ENCODE measurements at places on chromosomes 4 and X.

GRCh38 chr4:120977435-120977997 is 55.0 kb upstream of the PRDM5 start:
- no peak for DNase-seq

GRCh38 chr4:61462451-61463326 is 262.6 kb downstream of the ADGRL3 start:
- DNase-seq, result no peak

- no peak for DNase-seq
Measured at GRCh38 chr4:175412161-175412560, 399.9 kb downstream of the GPM6A start.

DNA sequence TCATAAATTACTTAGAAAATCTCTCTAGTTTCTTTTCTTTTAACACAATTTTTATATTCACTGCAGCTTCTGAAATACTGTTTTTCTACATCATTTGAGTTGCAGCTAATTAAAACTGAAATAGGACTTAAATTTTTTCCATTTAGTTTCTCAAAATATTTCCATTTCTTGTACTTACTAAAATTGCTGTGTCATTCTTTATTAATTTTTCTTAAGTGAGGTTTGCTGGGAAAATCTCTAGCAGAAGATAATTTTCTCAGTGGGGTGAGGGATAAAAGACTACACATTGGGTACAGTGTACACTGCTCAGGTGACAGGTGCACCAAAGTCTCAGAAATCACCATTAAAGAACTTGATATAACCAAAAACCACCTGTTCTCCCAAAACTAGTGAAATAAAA is 57.7 kb downstream of the RNF150 start:
- DNase-seq, result no peak

GRCh38 chr4:123244137-123244536 is 152.5 kb upstream of the SPRY1 start:
- no peak for DNase-seq

GRCh38 chrX:24479924-24480323 is 14.8 kb downstream of the PDK3 start:
- DNase-seq, result peak; percentile 12

GRCh38 chr4:119264743-119265142 is 52.2 kb downstream of the USP53 start:
- DNase-seq, result no peak

GRCh38 chrX:129655547-129656249 is 942 bp upstream of the APLN start:
- peak; percentile 11 for DNase-seq

- no peak for DNase-seq
Measured at GRCh38 chr4:173682609-173683008, 152.6 kb upstream of the HAND2 start.

DNA sequence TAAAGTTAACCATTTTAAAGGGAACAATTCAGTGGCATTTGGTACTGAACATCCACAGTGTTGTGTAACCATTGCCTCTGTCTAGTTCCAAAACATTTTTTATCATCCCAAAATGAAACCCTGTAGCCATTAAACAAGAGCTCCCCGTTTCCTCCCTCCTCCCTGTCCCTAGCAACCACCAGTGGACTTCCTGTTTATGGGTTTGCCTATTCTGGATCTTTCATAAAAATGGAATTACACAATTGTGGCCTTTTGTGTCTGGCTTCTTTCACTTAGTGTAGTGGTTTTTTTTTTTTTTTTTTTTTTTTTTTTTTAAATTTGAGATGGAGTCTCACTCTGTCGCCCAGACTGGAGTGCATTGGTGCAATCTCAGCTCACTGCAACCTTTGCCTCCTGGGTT is 11.6 kb downstream of the RBMX2 start:
- no peak for DNase-seq

- peak; percentile 88 for DNase-seq
Measured at GRCh38 chrX:151384807-151385206, 12.2 kb upstream of the VMA21 start.

GRCh38 chr4:83231620-83232076 is 53.0 kb downstream of the COQ2 start:
- DNase-seq, result no peak

DNA sequence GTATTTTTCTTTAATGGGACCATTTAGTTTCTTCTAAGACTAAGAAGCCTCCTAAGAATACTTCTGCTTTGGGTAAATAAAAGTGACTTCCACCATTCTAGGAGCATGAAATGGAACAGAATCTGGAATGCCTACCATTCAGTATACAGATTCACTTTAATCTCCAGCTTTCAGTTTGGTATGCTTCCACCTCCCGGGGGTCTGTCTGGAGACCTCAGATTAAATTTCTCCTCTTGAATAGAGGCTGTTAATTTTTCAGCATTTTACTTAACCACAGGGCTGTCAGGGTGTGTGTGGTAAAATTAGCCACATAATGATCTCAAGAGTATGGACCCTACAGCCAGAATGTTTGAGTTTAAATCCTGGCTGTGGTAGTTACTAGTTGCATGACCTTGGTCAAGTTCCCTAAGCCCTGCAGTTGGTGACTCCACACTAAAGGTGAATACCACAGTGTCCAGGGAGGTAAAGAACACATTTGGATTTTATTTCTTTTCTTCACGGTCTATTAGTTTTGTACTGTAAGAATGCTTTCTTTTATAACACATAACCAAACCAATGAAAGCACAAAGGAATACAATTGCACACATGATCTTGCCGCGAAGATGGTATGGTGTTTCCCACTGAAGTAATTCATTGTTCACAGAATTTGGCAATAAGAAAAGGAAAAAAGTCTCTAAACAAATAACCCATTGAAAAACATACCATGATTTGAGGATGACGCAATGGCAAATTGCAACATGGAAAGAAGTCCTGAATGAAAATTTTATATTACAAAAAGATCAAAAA is 37.3 kb upstream of the TRIM2 start:
- no peak for DNase-seq

- DNase-seq, result no peak
Measured at GRCh38 chrX:153476666-153477363, 6.4 kb upstream of the HAUS7 start.

GRCh38 chrX:25015486-25016360 is at the start of gene ARX:
ARX (minus strand) TSS chrX:25015965; CDS start chrX:25015737, 228 bp downstream.
- DNase-seq, result peak; percentile 46

DNA sequence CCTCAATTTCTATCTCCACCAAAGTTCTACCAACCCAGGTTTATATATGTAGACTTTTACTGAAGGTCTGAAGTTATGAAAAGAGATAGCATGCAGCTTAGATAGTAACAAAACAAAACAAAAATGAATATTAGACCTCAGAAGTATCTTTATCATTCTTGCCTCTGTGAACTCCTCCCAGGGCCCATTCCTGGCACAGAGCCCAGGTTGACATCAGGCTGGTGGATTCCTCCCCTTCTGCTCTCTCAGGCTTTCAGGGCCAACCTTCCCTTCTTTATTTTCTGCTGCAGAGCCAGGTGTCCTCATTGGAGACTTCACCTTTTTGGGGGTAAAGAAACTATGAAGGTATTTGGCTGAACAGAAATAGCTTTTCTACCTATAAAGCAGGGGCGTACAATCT is 112.8 kb upstream of the PITX2 start:
- no peak for DNase-seq

DNA sequence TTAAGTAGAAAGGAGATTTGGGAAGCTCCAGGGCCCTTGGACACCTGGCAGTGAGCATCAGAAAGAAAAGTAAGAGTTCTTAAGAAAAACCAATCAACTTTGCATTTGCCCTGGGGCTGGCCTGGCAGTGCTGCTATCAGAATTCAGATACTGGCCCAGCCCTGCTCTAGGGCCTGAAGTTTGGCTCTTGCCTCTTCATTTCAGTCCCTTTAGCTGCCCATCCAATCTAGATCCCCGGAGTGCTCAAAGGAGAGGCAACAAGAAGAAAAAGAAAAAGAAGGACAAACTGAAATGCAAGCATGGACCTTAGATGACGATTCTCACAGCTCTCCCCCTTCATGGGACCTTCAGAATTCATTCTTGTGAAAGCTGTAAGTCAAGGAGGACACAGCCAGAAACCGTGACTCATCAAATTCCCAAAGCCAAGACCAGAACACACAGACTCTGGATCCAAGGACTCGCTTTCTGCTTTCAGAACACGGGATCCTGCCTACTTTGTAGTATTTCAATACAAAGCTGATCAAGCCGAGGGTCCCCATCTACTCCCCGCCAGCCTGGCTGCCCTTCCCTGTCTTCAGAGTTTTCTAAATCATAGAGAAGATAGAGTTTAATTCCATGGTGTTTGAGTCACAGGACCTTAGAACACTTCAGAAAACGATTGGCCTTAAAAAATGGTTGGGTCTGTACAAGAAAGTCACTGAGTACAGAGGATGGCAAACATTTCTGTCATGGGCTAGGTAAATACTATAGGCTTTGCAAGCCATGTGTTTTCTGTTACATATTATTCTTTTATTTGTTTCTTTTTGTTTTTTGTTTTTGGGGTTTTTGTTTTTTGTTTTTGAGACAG is 103.7 kb downstream of the RBM47 start:
- DNase-seq, result no peak

DNA sequence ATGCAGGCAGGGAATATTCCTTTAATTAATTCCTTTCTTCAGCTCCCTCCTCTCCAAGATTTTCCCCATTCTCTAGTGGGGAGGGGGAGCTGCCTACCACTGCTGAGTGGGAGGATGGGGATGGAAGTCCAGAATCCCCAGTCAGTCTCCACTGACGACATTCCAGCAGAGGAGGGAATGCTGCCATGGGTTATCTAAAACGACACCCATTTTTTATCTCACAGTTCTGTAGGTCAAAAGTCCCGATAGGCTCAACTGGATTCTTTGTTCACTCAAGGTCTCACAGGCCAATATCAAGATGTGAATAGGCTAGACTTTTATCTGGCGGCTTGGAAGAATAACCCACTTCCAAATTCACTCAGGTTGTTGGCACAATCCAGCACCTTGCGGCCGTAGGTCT is 64.4 kb downstream of the SH3KBP1 start:
- DNase-seq, result no peak

- DNase-seq, result no peak
Measured at GRCh38 chr4:10879411-10880110, 195.0 kb upstream of the CLNK start.

GRCh38 chr4:26326791-26327190 is 6.0 kb downstream of the RBPJ start:
- DNase-seq, result no peak

- DNase-seq, result no peak
Measured at GRCh38 chrX:136162827-136163570, 15.7 kb downstream of the FHL1 start.

DNA sequence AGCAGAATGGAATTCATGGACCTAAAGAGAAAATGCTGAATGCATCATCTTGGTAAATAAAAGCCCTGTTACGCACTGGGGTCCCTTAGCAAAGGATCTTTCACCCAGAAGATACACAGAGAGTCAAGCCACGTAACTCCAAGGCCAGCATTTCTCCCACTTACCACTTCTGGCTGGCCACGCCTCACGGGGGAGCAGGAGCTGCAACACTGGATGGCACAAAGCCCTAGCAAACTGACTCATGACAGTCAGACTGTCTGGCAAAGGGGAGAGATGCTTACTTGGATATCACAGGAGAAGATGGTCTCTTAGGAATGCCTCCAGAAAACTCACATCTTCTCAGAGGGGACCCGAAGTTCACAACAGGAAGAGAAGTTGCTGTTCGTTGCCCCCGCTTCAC is 51.4 kb upstream of the BCLAF3 start:
- DNase-seq, result no peak

GRCh38 chr4:39631700-39632079 is 7.0 kb downstream of the SMIM14 start:
- DNase-seq, result no peak

DNA sequence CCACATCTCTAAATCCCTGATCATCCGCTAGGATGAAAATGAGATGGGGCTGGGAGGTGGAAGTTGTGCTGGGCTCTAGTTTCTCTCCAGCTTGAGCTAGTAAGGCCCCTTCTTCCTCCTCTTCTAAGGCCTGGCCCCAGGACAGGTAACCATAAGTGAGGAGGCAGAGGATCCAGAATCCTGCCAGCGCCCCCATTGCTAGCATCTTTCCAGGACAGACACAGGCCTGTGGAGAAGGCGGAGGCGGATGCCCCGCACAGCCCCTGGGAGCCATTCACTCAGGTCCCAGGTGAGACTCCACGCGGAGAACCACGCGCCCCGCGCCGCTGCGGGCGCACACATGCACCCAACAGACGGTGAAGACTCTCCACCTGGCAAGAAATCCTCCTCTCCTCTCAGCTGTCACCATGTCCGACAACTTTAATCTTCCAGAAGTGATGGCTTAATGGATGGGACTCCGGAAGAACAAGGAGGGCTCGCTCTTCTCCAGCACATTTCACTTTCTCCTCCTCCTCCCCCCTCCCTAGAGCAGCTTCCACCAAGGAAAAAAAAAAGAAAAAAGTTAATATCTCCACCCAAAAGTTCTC is 793 bp downstream of the ARSJ start:
- DNase-seq, result no peak

DNA sequence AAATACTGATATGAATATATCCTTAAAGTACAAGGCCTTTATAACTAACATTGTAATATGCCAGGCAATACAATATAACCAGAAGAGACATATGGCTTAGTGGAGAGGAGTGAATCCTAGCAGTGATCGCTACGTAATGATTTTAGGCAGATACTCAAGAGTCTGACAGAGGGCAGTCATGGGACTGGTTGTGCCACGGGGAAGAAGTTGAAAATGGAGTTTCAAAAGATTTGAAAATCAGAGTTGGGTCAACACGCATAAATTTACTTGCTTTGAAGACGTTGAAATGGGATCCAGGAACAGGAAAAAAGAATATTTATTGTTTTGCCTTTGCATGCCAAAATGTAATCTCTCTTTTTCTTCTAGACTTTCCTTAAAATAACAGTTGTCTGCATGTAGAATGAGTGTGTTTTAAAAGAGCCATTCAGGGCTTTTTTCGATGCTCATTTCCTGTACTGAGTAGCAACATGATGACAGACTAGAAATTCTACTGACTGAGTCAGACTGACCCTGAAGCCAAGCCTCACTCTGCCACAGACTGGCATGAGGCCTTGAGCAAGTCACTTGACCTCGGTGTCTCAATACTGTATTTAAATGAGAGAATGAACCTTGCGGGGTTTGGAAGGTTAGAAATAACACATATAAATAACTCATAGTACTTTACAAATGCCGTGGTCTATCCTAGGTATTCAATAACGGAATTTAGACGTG is 8.1 kb upstream of the SMS start:
- no peak for DNase-seq

- DNase-seq, result no peak
Measured at GRCh38 chr4:103994059-103994458, 274.3 kb upstream of the TACR3 start.

GRCh38 chr4:183757060-183757459 is 98.0 kb downstream of the TRAPPC11 start:
- DNase-seq, result no peak

- DNase-seq, result peak; percentile 59
Measured at GRCh38 chr4:141028024-141028529, 105.2 kb downstream of the RNF150 start.

DNA sequence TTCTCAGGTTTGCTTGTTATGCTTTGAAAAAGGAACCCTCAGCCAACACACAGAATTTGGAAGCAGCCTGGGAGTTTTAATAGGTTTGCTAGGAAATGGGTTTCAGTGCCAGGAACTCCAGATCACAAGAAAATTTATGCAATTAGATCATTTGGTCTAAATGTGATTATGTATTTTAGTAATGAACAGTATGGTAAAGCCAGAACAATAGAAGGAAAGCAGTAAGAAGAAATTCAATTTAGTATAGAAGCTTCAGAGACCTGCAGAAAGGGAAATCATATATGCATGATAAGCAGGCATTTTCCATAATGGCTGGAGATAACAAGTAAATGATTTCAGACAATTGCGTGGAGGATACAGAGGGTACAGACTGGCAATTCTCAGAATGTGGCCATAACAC is 184.7 kb downstream of the KCNIP4 start:
- no peak for DNase-seq

- DNase-seq, result no peak
Measured at GRCh38 chrX:124249345-124249744, 83.1 kb upstream of the TEX13D start.

GRCh38 chr4:176277162-176277904 is 8.3 kb upstream of the ASB5 start:
- peak; percentile 57 for DNase-seq
